Breast epithelium (tissue), 4 donors: ENCODE measurements at places on chromosomes 6 and 20.
A peak's percentile ranks its signal among the peaks of the same experiment; 100 is the strongest.

DNA sequence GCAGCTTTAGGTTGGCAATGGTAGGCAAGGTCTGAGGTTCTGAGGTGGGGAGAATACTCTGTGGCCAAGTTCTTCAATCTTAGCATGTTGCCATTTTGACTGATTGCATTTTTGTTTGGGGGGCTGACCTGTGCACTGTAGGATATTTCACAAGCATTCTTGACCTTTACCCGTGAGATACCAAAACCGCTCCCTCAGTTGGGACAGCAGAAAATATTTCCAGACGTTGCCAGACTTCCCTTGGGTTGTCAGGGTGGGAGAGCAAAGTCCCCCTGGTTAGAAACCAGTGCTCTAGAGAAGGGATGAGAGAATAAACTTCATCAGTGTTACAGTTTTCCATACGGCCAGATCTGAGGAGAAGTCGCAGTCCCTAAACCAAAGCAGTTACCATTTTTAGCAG, 279.6 kb downstream of the TFAP2B start:
- DNase-seq, result no peak

DNA sequence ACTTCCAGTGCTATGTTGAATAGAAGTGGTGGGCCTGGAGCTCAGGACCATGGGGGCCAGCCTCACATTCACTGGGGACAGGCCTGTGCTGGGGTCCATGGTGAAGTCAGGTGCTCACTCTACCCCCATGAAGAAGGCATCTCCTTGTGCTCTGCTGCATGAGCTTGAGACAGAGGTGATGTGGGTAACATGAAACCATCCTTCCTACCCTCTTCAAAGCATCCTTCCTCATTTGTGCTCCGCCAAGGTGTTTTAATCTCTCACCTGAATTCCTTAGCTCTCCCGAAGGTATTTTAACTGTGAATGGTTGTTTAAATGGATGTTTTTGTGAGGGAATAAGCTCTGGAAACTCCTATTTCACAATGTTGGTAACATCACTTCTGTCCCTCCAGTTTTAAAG, 209.6 kb upstream of the PCSK2 start:
- DNase-seq, result no peak

DNA sequence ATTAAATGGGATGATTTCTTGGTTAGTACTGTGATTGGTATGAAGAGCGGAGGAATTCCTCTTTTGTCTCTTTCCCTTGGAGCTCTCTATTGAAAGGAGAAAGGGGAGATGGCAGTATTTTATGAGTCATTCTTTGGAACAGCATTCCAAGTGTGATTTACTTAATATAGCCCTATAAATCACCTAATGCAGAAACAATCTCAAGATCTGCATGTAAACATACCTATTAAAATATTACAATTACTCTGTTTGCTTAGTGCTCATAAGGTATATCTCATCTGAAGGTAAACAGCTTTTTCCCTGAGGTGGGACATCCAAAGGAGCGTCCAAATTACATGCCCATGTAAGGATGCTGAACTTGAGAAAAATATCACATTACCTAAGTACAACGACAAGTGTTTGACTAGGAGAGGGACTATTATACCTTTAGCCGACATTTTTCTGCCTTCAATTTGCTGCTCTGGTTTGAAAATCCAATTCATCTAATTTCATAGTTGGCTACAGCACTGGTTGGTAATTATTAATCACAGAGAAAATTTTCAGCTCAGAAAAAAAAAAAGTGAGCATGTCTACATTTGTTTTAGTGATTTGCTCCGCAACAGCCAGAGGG, 229.0 kb downstream of the FOXC1 start:
- DNase-seq, result no peak

DNA sequence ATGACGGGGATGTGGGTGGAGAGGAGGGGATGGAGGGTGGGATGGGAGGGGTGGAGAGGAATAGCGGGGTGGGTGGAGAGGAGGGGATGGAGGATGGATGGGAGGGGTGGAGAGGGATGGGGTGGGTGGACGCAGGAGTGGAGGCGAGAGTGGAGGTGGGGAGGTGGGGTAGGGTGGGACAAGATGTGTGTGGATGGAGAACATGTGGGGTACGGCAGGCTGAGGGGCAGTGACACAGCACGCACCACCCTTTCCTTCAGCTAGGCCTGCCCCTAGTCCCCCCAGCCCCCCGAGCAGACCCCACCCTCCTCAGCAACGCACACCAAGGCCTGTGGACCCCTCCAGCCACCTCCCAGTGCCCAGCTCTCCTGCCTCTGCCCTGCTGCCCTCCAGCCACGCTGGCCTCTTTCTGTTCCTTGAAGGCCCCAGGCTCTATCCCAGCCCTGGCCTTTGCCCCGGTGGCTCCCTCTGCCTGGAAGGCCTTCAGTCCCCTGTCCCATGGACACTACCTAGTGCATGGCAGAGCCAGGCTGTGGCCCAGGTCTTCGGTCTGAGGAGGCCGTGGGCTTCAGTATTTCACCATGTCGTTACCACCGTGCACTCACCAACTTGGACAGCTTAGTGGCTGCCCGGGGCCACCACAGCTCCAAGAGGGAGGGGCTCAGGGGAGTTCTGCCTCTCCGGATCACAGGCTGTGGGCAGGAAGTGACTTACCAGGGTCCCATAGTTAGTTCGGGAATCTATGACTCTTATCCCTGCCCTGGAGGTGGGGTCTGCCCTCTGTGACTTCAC, 78.4 kb upstream of the PMEPA1 start:
- no peak for DNase-seq

DNA sequence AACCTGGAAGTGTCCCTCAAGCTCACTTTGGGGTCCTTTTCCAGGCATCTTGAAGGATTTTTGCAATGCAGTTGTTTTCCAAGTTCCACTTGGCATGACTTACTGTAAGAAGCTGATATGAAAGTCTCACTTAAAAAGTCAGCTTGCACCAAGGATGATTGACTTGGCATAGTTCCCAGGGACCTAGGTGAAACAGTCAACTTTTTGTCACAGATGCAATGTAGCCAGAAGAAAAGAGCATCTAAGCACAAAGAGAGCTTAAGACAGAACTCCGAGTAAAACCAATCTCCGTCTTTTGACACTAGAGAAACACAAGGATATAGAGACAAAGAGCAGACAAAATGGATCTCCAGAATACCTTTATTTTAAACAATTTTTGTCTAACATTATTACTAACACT, 2.6 kb upstream of the ZSCAN12 start:
- DNase-seq, result no peak

DNA sequence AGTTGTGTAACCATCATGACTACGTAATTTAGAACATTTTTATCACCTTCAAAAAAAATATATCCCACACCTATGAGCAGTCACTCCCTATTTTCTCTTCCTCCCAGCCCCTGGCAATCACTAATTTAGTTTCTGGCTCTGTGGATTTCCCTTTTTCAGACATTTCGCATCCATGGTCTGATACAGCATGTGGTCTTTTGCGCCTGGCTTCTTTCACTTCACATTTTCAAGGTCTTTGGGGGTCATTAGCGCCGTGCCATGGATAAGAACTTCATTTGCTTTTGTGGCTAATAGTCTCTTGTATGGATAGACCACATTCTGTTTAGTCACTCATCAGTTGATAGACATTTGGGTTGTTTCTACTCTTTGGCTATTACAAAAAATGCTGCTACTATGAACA, 44.9 kb upstream of the DUSP22 start:
- DNase-seq, result no peak

DNA sequence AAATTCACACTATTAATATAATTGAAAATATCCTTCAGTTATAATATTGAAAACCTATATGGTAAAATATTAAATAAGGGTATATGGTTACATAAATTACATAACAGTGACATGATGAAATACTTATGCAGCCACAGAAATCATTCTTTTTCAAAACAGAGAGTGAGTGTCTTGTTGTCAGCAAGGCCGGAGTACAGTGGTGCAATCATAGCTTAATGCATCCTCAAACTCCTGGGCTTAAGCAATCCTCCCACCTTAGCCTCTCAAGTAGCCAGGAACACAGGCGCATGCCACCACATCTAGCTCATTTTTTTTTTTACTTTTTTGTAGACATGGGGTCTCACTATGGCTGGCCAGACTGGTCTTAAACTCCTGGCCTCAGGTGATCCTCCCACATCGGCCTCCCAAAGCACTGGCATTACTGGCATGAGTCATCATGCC, 40.4 kb downstream of the FAM8A1 start:
- no peak for DNase-seq

DNA sequence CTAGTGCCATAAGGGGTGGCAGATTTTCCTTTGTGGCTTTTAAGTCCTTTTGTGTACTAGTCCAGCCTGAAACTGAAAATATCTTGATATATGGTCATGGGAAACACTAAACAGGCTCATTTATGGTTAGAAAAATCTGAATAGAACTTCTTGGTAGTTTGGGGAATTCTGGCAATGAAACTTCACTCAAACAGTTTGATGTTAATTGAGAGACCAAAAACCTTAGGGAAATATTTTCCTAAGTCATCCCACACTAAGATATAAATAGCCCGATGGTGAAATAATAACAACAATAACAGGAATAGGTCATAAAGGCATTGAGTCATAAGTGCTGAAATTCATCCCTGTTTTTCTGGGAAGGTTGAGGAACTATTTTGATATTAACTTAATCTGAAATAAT, 146.2 kb upstream of the SMLR1 start:
- no peak for DNase-seq

GRCh38 chr6:116419069-116419786, 41.9 kb upstream of the CALHM6 start:
- DNase-seq, result no peak

DNA sequence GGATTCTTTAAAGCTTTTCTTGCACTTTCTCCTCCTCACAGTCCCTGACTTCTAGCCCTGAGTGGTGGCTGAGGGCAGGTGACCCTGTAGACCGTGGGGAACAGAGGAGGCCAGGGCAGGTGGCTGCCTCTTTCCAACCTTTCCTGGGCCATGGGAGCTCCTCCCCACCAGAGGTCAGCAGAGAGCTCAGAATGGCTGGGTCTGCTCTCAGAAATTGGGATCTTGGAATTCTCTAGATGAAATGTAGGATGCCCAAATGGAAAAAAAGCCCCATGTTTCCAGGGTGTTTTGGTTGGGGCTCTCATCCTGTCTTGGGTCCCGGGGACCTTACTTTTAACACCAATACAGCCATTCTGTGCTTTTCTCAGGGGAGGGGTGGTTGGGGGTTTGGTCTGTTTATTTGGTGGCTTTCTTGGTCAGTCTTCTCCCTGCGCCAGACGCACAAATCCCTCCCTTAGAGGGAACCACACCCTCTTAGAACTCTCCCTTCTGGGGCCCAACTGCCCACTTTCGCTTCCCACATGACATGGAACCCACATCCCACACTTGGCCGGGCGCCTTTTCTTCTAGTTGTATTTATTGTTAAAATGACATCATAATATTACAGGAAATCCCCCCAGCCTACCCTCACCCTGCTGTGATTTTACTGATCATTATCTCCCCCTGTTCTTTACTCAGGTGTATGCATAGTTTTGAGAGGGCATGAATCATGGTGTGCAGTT, 17.9 kb downstream of the GNAS start:
- peak; percentile 65 for DNase-seq

- DNase-seq, result no peak
These were observed 65.3 kb upstream of the ZNF217 start for GRCh38 chr20:53658973-53659372.

- DNase-seq, result no peak
These were observed 157.3 kb downstream of the BTBD9 start for GRCh38 chr6:38482466-38482865.

GRCh38 chr6:82111818-82112217, 135.7 kb downstream of the IBTK start:
- no peak for DNase-seq

DNA sequence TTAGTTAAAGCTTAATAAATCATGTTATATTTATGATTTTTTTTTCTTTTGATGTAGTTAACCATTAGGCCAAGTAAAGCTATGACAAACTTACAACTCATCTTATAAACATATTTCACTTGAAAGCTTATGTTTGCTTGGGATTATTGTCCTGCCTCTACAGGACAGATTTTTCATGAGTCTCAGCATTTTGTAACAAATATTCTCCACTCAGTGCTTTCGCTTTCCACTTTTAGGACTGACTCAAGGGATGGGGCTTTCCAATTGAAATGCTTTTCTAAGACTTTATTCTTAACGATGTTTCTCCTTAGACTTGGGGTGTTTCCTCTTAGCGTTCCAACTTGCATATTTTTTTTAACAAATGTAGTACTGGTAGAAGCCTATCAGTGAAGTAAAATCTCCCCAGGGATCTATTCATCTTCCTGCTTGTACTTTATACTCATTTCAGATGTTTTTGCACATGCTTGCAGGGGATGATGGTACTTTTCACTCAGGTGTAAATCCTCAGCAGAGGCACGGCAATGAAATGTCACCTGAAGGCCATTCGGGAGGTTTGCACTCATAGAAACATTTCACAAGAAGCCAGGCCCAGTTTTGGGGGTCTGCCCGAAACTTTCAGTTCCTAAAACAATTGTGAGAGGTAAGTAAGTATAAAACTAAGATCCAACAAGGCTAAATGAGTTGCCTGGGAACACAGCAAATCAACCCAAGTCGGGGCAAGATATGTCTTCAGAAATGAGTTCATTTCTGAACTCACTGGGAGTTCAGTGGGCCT, 298.1 kb upstream of the FOXQ1 start:
- no peak for DNase-seq
